Stromal cell of bone marrow (primary cell): ENCODE measurements at places on chromosomes 5 and 9.

- no peak for DNase-seq
Observed at GRCh38 chr5:68534131-68534940, 318.8 kb downstream of the PIK3R1 start.

DNA sequence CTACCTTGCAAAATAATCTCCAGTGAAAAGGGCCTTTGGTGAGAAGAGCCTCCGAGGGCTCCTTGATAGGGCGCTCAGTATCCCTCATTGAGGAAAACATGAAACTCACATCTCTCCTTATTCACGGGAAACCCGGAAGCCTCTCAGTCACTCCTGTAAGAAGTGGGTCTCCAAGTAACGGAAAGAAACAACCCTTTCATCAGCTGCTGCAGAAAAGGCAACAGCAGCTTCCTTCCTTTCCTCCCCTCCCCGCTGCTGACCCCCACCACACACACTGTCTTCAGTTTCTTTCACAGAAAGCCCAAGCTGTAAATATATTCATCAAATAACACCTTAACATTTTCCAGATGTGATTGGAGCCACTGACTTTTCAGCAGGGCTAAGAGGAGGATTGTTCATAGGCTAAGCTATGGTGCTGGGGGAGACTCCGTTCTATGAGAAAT lies 81.4 kb downstream of the C9orf152 start:
- DNase-seq: no peak

- peak; percentile 89 for DNase-seq
Observed at GRCh38 chr5:143245929-143246561, 157.4 kb downstream of the NR3C1 start.

DNA sequence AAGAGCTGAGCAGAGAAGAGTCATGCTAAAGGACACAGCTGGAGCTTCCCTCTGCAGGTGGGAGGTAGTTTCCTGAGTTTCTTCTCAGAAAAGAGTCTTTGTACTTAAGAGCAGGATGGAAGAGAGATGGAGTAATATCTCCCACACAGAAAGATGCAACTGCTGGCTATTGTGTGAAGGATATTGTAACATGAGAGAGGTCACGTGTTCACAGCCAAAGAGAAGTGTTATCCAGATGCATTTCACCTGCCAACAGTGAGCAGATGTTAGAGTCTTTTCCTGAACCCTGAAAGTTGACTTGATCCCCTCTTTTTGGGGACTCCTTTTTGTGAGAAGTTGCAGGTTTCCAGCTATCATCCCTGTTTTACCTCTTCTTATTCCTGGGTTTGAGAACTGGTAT lies 14.0 kb upstream of the TRIO start:
- DNase-seq: no peak

GRCh38 chr9:111728617-111729366 lies 65.9 kb downstream of the SHOC1 start:
- DNase-seq: peak; percentile 63

GRCh38 chr9:91395106-91395552 lies 28.5 kb downstream of the NFIL3 start:
- no peak for DNase-seq

- DNase-seq: no peak
Observed at GRCh38 chr9:114231719-114232449, 76.5 kb downstream of the COL27A1 start.

DNA sequence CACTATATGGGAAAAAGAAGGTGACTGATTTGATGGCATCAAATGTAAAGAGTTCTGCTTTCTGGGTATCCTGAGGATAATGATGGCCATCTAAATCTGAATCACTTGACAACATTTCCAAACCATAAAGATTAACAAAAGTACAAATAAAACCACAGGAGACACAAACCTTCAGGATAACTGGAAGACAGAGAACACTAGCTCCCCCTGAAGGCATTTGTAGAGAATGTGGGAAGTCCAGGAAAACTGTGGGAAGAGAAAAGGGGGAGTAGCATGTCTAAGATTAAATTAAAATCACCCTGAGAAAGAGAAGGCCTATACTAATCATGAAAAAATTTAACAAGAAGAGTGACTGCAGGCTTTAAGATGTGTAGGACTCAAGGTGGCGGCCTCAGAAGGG lies 116.2 kb downstream of the PRELID2 start:
- DNase-seq: peak; percentile 35

GRCh38 chr5:72006361-72006760 lies 100.9 kb upstream of the MAP1B start:
- DNase-seq: no peak

DNA sequence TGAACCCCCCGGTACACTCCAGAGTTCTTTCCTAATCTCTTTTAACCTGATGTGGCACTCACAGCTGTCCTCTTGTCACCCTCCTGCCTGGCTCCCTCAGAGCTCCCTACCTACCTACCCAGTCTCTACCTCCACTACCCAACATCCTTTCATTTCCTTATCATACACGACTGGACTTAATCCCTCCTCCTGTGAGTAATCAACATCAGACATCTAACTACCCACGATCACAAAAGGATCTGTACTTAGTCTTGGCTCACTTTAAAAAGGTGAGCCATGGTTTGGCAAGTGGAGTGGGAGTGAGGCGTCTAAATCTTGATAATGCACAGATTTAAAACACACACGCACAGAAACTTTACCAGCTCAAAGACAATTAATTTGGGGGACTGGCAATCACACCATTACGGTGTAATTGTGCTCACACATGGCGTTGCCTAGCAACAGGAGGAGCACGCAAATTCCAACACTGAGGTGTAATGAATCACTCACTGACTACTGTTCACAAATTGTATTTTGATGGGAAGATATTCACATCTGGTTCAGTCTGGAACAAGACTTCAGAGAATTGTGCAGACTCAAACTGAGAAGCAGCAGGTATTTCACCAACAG lies 235.9 kb downstream of the EPB41L4A start:
- DNase-seq: no peak

GRCh38 chr9:5459289-5459829 lies 9.0 kb downstream of the CD274 start:
- no peak for DNase-seq

- DNase-seq: no peak
Observed at GRCh38 chr9:127989094-127989493, 8.3 kb upstream of the EEIG1 start.

DNA sequence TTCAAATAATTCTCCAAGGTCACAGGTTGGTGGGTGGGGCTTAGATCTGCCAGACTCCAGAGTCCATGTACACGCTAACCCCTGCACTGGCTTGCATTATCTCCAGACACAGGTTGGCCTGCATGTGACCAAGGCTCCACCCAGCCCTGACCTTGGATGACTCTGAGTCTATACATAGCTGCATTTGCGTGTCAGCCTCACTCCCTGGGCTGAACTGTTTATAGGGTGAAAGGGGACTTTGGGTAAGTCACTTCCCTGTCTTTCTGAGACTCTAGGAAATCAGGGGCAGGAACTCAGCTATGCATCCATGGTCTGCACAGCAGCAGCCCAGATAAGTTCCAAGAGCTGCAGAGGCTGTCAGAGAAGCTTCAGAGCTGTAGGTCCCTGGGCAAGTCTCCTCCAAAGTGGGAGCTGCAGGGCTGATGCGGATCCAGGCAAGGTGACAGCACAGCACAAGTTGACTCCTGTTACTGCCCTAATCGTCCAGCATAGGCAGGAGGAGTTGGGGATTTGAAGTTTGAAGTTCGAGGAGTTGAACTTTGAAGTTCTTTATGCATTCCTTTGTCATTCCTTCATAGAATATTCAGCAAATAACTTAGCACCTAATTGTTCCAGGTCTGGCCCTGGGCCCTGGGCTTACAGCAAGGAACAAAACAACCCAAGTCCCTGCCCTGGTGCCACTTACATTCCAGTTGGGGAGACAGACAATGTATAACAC lies 53.4 kb downstream of the SLC22A5 start:
- no peak for DNase-seq

- peak; percentile 60 for DNase-seq
Observed at GRCh38 chr5:14250084-14250695, 107.0 kb downstream of the TRIO start.

DNA sequence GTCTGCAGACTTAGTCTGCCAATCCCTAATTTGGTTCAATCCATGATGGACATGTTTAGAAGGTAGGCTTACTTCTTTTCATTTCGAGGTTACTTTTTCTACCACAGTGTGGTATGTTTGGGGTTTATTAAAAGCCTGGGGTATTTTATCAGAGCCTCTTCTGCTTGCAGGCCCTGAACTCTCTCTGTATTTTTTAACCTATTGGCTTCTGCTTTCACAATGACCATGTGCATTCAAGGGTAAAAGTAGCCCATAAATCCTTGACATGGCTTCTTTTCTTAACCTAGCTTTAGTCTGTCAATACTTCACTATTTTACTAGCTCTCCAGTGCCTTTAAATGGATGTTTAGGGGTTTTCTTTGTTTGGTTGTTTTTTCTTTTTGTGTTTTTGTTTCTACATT lies 286.6 kb downstream of the FER start:
- no peak for DNase-seq

DNA sequence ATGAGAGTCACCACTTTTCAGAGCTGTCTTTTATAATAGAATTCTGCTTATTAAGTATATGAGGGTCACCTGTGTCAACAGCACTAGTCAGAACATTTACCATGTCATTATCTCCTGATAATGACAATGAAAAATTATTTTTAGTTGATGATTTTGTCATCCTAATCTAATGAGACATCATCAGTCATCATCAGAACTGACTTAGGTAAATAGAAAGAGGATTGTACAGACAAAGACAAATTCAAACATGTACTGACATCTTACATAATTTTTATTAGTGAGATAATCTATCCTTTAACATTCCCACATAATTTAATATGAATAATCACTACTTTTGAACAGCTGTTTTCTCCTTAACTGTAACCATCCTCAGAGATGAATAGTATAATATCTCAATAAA lies 22.6 kb downstream of the CDH9 start:
- DNase-seq: no peak

DNA sequence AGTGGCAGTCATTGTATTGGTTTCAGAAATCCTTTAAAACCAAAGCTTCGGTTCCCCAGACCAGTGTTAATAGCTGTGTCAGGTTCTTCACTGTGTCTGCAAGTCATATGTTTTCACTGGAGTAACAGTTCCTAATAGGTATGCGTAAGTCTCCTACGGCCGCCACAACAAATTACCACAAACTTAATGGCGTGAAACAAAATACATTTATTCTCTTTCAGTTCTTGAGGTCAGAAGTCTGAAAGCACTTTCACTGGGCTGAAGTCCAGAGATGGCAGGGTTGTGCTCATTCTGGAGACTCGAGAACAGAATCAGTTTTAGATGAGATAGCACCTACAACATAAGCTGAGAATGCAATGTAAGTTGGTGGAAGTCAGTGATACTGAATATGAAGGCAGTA lies 556.2 kb downstream of the TLE4 start:
- no peak for DNase-seq

- DNase-seq: peak; percentile 76
Observed at GRCh38 chr9:8384091-8384490, 584.5 kb upstream of the DMAC1 start.

DNA sequence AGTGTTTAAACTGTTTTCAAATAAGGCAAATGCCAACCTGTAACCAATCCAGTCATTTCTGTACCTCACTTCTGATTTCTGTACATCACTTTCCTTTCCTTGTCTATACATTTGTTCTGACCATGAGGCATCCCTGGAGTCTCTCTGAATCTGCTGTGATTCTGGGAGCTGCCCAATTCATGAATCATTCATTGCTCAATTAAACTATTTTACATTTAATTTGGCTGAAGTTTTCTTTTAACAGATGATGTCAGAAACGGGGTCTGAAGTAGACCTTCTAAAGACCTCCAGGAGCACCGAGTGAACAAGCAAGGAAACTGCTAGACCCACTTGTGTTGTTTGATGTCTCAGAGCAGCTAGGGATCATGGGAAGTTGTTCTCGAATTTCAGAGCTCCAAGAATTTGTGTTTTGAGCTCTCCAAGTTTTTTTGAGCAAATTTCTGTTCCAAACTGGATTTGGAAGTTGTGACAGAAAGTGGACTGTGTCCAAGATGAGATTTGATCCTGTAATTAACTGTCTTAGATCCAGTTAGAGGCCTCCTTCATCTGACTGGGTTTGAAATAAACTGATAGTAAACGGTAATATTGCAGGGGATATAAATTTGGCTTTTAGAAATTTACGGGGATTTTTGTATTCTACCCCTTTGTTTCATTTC lies 490.8 kb upstream of the ST8SIA4 start:
- peak; percentile 57 for DNase-seq
